ENCODE measurements at places on chromosomes 6 and 20.

DNA sequence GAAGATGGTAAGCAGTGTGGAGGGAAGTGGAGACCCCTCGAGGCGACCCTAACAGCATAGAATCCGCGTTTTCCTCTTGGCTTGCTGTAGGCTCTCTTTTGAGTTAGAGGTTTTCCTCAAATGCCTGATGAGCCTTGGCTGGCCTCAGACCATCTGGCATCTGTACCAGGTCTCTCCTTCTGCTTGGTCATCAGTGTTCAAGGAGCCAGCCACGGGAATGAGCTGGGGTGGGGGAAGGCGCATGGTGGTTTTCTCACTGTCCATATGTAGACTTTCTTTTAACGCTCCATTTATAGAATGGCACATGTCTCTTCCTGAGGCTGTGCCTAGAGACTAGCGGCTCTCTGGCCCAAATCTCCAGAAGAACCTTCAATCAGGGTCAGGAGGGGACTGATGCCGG, 8.1 kb upstream of the GUCA1A start:
- DNase-seq, result no peak

DNA sequence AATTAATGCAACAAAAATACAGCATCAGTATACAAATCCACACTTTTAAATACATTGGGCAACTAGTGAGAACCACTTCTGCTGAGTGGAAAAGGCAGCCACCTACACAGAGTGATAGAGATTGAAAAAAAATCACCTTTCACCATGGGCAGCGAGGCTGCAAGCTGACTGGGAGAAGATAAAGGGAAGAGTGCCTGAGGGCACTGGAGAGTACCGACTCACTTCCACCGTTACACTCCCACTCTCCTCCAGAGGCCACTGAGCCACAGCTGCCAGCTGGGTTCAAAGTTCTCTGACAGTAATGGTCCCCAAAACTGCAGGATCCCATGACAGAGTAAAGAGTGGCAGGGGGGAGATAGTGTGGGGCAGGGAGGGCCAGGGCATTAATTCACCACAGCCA, 24.1 kb downstream of the PXT1 start:
- no peak for DNase-seq

DNA sequence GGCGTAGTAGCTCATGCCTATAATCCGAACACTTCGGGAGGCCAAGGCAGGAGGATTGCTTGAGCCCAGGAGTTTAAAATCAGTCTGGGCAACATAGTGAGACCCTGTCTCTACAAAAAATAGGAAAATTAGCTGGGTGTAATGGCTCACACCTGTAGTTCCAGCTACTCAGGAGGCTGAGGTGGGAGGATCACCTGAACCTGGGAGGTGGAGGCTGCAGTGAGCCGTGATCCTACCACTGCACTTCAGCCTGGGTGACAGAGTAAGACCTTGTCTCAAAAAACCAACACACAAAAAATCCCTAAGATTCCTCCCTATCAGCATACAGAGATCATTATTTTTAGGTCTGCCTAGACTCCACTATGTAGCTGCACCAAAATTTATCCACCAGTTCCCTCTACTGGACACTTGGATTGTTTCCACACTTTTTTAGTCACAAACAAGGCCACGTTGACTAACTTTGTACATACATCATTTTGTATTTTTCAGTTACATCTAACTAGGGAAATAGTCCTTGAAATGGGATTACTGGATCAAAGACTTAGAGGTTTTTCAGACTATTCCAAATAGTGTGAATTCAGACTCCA, 3.6 kb upstream of the PHF1 start:
- no peak for DNase-seq

DNA sequence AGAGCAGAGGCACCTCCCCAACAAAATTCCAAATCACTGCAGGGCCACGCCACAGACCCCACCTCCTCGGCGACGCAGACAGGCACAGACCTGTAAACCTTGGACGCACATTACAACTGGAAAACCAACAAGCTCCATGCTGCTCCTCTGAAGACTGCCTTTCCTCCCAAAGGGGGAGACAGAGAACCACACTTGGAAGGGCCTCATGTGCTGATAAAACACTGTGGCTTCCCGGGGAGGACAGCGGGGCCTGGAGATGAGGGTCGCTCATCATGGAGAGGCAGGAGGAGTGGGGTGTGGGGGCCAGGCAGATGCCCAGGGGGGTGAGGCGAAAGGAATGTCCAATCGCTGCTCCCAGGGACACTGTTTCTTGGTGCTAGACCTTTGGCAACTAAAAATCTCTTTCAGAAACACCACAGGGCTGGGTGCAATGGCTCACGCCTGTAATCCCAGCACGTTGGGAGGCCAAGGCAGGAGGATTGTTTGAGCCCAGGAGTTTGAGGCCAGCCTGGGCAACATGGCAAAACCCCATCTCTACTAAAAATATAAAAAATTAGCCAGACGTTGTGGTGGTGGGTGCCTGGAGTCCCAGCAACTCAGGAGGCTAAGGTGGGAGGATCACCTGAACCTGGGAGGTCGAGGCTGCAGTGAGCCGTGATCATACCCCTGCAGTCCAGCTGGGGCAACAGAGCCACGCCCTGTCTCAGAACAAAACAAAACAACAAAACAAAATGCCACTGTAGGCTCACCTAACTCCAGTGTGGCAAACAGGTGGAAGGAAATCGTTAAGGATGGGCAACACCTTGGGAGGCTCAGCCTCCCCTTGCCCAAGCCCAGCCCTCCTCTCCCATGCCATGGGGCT, 53.8 kb downstream of the ABHD12 start:
- DNase-seq, result no peak

DNA sequence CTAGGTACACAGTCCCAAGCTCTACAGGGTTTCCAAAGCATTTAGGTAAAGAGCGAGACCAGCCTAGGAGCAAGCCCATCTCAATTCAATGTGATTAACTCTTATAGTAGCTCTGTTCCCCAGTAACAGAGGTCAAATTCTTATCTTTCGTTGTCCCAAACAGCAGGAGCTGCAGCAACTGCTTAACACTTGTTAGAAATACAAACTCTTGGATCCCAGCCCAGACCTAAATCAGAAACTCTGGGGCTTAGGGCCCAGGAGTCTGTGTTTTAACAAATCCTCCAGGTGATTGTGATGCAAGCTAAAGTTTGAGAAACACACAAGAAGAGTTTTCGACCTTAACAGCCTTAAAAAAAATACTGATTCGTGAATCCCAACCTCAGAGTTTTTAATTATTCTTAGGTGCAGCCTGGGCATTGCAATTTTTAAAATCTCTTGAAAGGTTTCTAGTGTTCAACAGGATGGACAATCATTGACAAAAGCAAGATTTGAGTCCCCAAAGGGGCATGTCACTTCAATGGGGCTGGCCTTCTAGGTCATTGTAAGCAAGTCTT, 127.4 kb upstream of the HCRTR2 start:
- DNase-seq, result no peak

GRCh38 chr6:136862662-136863061, 40.3 kb downstream of the PEX7 start:
- no peak for DNase-seq

DNA sequence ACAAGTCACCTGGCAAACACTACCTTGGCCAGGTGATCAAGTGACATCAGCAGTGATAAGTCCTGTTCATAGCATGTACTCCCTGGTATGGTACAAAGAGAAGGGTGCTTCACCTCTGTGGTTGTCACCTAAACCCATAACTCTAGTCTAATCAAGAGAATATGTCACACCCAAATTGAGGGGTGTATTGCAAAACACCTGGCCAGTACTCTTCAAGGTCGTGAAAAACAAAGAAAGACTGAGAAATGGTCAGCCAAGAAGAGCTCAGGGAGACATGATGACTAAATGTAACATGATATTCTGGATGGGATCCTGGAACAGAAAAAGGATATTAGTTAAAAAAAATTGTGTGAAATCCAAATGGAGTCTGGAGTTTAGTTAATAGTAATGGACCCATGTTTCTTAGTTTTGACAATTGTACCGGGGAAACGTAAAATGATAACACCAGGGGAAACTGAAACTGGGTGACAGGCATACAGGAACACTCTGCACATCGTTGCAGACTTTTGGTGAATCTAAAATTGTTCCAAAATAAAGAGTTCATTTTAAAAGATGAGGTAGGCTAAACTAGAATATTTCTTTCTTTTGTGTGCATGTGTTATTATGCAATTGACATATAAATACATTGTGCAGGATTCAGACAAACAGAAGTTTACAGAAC, 262.0 kb downstream of the CDC5L start:
- DNase-seq, result no peak

DNA sequence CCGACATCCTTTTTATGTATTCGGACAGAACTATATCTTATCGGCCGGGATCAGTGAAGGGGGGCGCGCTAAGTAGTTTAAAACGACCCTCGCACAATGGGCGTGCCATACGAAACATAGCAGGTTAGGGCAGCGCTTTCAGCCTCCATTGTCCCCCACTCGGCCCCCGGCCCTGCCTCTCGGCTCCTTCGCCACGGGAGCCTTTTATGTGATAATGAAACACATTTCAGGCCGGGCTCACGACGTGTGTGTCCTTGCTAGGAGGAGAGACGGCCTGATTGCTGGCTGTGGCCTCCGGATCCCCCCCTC, 5.3 kb downstream of the FOXA2 start:
- no peak for DNase-seq

- DNase-seq, result no peak
These were observed 268.1 kb upstream of the SPTLC3 start for GRCh38 chr20:12740647-12741046.

DNA sequence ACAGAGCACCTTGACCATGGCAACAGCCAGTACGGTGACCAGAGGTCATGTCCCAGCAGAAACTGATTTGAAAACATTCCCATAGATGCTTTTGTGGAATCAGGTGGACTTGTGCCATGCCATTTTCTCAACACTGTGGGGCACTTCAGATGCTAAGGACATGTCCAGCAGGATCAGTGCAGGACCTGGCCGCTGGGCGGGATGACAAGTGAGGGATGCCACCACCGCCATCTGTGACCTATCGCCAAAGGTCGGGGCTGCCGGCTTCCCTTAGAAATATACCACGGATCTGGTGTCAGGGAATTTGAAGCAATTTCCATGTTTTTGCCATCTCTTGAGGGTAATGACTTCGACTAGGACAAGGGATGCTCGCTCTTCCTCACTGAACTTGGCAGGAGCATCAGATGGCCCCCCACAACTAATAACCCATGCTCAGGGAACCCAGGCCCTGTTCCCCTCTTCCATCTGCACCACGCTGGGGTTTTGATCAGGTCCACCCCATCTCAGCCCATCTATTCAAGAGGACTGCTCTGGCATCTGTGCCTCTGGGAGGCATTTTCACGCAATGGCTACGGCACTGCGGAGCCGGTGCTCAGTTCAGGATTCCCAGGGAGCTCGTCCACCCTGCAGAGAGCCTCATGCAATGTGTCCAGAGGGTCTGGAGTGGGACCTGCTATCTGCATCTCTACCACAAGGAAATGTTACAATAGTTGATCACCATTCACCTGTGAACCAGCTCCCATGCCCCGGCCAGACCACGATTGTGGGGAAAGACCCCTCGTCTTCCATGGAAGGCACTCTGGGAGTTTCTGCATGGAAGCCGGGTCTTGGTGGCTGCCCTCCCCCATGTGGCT, 302.6 kb downstream of the TAF4 start:
- DNase-seq, result no peak

GRCh38 chr20:10619427-10619826, 54.4 kb downstream of the JAG1 start:
- no peak for DNase-seq

- DNase-seq, result no peak
These were observed 267.9 kb downstream of the PLCB1 start for GRCh38 chr20:8399947-8400346.

GRCh38 chr6:20169119-20169557, 43.1 kb downstream of the MBOAT1 start:
- no peak for DNase-seq

- no peak for DNase-seq
These were observed 317.6 kb downstream of the CLIC5 start for GRCh38 chr6:45698046-45698445.

DNA sequence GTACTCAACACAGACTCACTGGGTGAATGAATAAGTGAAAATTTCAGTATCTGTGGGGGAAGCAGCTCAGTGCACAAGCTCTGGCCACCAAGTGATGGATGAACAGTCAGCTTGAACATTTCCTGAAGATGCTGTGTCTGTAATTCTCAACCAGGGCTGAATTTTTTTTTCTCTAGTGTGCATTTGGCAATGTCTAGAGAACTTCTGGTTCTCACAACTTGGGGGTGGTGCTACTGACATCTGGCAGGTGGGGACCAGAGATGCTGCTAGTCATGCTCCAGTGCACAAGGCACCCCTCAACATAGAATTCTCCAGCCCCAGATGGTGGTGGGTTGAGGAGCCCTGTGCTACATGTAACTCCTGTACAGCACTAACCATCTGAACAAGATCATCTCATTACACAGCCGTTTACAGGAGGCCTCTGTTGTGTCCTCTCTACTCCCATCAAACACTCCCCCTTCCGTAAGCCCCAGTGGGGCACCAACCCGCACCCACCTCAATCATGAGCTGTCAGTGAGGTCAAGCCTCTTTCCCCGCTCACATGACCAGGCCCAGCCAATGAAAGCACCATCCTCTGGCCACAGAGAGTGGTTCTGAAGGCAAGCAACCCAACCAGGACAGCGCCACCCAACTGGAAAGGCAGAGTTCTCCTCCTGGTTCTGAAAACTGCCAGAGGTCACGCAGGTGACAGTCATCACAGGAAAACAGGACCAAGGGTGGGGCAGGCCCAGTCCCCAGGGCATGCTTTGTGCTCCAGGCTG, 103.9 kb upstream of the PMEPA1 start:
- no peak for DNase-seq

- no peak for DNase-seq
These were observed 222.1 kb upstream of the ARID1B start for GRCh38 chr6:156555116-156555515.

DNA sequence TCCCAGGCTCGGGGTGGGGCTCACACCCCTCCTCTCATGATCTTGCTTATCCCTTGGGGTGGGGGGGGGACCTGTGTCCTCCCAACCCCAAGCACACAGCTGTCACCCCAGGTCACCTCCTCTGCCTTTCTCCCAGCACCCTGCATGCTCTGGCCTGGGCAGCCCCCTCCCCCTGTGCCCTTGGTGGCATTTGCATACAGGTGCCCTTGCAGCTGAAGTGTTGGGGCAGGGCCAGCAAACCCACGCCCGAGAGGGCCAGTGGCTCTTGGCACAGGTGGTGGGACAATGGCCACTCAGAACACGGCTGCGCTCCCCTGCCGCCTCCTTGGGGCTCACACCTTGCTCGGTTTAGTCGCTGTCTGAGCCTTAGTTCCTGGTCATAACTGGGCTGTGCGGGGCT, 11.3 kb upstream of the MYT1 start:
- no peak for DNase-seq

DNA sequence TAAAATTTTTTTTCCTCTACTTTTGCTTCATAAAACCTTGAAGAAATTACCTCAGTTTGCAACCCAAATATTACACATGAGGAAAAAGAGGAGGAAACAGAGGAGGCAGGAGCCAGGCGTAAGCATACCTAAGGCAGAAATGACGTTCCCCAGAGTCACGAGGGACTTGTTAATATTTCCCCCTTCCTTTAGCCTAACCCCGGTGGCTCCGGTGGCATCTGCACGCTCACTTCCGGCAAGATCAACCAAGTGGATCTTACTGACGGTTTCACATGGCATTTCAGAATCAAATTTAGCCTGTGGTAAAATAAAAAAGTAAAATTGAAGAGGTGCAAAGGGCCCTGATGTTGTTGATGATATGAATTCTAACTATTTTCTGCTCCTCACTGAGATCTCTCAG, 67.4 kb downstream of the KIF16B start:
- DNase-seq, result no peak

Data from CD8-positive, alpha-beta memory T cell (primary cell).